ENCODE measurements at places on chromosomes 7 and 10.

DNA sequence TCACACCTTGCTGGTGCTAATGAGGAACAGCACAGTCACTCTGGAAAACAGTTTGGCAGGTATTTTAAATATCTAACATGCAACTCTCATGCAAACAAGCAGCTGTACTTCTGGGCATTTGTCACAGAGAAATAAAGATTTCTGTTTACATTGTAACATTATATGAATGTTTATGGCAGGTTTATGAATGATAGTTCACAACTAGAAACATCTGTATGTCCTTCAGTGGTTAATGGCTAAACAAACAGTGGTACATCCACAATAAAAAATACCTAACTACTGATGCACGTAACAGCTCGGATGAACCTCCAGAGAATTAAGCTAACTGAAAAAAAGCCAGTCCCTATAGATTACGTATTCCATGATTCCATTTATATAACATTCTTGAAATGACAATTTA is 109.6 kb downstream of the GPR37 start:
- DNase-seq, result peak; percentile 31

DNA sequence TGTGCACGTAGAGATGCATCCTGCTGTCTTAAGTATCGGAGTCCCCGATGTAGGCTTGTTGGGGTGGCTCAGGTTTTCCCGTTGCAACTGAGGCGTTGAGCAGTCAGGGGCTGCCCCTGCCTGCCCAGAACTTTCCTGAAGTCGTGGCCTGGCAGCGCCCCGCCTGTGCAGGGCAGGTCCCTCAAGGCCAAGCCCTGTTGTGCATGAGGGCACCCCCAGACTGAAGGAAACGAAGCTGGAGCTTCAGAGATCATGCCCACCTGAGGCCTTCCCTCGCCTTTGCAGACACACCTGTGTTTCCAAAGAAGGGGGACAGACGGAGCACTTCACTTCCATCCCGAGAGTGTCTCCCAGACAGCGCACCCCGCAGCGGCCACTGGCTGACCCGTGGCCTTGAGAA is 121.1 kb downstream of the NKX6-2 start:
- no peak for DNase-seq

- no peak for DNase-seq
Observed at GRCh38 chr10:11727563-11727962, 14.6 kb upstream of the ECHDC3 start.

- no peak for DNase-seq
Observed at GRCh38 chr10:129892548-129893052, 71.5 kb downstream of the EBF3 start.

- DNase-seq, result no peak
Observed at GRCh38 chr7:101121991-101122932, 4.6 kb upstream of the SERPINE1 start.

DNA sequence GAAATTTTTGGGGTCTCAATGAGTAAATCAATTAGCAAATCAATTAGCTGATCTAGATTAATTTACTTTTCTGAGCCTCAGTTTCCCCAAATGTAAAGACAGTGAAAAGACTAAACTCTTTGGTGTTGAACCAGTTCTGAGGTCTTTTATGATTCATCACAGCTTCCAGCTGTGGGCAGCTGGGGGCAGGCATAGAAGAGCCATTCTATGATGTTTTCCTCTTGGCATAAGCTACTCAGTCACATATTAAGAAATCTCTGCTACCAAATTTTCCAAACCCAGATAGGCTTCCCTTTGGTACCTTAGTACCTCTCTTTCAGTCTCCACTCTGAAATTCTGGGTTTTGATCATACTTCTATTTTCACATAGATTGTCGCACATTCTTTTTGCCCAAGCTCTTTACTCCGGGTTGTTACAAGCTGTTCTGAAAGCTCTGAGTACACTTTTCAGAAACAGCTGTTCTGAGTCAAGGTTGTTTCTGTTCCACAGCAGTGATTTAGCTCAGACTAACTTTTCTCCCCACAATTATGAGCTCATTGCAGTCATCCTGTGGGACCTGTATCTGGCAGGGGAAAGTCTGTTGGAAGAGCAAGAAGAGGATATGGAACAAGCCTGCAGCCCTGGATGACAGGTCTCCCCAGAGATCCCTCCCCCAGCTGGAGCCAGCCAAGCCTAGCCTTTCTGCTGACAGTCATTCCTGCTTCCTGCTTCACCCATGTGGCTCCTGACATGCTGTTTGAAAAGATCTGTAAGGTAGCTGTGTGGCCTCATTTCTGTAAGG is 599.6 kb upstream of the GHITM start:
- DNase-seq, result no peak

DNA sequence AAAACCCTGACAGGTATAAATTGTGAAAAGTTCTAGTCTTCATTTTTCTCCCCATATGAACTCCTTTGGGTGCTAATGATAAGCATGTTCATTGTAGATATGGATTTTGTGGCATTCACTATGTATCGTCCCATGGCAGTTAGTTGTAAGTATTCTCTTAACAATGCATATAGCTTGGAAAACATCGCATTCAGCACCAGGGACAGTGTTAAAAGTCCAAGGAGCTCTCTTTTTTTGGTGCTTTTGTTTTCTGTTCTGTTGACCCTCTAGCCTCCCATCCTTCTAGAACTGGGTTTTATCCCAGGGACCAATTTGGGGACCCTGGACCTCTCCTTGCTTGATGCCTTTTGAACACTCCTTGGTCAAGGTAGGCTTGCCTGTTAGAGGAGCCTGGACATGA is 37.7 kb downstream of the INSYN2A start:
- DNase-seq, result no peak

DNA sequence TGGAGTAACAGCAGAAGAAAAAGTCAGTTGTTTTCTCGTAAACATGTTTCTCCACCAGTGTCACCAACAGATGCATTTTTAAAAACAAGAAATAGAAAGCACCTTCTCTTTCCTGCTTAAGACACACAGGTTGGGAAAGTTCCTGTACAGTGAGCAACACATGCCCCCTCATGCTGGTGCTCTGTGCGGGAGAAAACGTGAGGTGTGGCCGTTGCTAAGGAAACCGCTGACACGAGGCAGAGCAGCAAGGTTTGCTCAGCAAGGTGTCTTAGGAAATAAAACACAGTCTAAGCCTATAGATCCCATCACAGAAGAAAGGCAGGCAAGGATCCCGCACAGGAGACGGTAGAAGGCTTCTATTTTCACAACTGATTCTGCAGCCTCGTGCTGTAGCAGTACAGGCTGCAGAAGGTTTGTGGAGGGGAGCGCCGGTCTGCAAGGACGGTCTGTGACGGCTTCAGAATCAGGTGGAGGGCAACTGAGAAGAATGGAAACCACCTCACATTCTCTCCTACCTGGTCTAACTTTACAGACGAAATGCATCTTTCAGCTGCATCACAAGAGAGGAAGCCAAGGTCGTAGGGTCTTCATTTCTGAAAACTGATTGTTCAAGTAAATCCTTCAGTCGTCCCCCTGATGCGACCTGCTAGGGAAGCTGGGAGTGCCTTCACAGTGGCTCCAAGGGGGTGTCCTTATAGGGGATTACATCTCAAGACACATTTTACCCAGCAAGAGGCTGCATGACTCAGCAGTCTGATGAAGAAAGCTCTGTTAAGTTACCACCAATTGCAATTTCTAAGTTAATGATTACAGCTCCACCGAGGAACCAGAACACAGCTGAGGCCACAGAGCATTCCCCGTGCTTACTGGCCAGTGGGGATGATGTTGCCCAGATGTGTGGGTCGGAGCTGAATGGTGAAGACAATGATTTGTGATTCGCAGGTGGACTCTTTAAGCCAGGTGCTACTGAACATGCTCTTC is 150.7 kb upstream of the KLF14 start:
- DNase-seq, result no peak

- no peak for DNase-seq
Observed at GRCh38 chr7:134811765-134812164, 32.3 kb downstream of the CALD1 start.

GRCh38 chr7:32594965-32595490 is 99.7 kb downstream of the AVL9 start:
- DNase-seq, result no peak

- DNase-seq, result no peak
Observed at GRCh38 chr7:25855854-25856782, 295.9 kb upstream of the NFE2L3 start.

- no peak for DNase-seq
Observed at GRCh38 chr10:30454744-30455510, 20.9 kb downstream of the MAP3K8 start.

GRCh38 chr10:23379686-23380085 is 35.1 kb upstream of the C10orf67 start:
- no peak for DNase-seq

DNA sequence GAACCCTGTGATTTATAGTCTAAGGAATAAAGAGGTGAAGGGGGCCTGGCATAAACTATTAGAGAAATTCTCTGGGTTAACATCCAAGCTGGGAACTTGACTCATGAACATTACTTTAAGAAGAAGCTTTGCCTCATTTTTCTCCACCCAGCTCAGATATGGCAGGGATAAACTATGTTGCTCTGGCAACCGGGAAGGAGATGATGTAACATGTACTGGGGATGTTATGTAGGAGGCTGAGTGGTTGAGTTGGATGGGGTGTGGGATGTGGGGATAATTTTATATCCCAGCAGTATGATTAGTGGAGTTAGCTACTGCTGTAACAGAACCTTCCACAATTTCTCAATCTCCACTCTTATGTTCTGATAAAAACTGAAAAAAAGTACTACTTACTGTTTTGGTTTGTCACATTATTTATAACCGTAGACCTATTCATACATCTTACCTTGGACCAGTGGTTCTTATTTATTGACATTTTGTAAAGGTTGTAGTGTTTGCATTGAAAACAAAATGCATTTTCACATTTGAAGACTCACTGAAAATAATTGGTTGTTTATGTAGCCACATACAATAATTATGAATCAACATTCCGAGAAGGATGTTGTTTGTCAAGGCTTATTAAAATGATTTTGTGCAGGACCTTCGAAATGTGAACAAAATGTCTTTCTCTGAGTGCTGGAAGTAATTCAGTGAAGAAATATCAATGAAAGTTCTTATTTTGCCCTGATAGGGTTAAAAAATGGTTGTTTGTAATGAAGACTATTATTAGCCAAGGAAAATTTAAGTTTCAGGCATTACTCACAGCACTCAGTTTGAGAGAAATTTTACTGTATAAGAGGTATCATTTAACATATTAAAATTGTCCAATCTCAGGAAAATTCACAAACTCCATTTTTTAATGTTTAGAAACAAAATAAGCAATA is 1.3 kb downstream of the OR2F2 start:
- no peak for DNase-seq

DNA sequence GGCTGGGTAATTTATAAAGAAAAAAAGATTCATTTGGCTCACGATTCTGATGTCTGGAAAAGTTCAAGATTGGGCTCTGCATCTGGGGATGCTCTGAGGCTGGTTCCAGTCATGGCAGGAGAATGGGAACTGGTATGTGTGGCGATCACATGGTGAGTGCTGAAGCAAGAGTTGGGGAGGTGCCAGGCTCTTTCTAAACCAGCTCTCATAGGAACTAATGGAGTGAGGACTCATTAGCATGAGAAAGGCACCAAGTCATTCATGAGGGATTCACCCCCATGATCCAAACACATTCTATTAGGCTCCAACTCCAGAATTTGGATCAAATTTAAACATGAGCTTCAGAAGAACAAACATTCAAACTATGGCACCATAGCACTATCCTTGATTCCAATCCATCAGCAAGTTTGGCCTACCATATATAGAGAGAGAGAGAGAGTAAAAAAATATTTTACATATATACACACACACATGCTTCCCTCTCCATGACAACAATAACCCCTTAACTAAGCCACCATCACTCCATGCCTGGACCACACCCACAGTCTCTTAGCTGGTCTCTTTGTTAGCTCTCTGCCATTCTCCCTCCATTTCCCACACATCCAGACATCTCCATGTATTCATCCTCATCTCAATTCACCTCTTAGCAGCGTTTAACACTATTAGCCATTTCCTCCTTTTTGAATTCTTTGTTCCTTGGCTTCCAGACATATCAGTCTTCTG is 57.9 kb downstream of the NPY start:
- no peak for DNase-seq

- DNase-seq, result no peak
Observed at GRCh38 chr10:23675585-23675984, 236.7 kb downstream of the OTUD1 start.

- DNase-seq, result no peak
Observed at GRCh38 chr7:27130540-27131389, at the start of gene HOXA4. TSS of gene HOXA4 (minus strand) at chr7:27130757. CDS start at chr7:27130733, 24 bp downstream.

GRCh38 chr10:22342421-22342820 is 2.9 kb upstream of the SPAG6 start:
- no peak for DNase-seq

- DNase-seq, result no peak
Observed at GRCh38 chr7:110105840-110106239, 985.1 kb upstream of the LRRN3 start.

GRCh38 chr7:66267249-66267648 is 62.1 kb downstream of the TPST1 start:
- no peak for DNase-seq

DNA sequence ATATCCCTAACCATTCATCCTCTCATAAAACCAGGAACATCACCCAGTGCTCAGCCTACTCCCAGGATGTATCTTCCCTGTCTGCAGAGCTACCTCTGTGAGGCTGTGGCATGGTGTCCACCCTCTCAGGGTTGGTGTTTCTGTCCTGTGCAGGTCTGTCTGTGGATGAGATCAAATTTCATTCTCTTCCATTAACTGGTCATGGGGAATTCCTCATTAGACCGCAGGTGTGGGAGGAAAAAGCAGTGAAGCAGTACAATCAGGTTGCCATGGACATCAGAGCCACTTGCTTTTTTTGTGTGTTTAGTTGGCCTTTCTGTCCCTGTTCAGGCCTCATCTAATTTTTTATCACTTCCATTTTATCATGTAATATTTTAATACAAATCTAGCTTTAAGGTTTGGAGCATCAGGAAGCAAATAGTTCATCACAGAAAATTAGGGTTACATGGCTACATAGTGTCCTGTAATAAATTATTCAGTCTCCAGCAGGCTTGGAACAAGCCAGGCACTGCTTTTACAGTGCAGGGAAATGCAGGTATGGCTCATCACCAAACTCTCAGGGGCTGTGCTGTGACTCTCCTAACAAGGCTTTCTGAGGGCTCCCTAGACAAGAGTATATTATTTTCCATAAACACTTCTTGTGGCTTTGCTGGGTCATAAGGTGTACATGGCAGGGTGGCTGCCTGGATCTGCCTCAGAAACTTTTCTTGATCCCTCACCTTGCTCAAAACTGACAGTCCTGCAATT is 594.9 kb upstream of the IGFBP3 start:
- no peak for DNase-seq

DNA sequence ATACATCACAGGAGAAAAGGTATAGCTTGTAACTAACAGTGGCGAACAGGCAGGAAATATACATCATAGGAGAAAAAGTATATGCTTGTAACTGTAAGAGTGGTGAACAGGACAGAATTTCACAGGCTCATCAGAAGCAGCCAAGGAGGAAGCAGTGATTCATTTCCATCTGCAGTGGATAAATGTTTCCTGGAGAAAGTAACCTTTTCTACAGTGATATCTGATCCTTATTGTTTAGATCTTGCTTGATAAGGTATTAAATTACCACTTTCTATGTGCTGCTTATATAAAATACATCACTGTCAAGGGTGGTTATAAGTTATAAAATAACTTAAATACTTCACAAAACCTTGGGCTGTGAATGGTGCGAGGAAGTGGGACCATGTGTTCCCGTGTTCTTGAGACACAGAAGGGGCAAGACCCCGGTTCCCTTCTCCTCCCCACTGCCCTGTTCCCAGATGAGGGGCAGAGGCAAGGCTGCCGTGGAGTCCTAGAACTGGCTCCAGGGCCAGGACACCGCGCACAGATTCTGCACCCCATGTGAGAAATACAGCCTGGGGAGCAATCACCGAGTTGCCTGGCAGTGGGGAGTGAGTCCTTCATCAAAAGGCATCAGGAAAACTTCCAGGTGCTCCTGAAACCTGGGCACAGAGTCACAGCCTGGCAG is 135.2 kb downstream of the DIP2C start:
- DNase-seq, result no peak

All from NCI-H1436 treated with DMSO at 0.1 percent for 48 hours (cell line).